ENCODE measurements at places on chromosomes 3 and 15.

DNA sequence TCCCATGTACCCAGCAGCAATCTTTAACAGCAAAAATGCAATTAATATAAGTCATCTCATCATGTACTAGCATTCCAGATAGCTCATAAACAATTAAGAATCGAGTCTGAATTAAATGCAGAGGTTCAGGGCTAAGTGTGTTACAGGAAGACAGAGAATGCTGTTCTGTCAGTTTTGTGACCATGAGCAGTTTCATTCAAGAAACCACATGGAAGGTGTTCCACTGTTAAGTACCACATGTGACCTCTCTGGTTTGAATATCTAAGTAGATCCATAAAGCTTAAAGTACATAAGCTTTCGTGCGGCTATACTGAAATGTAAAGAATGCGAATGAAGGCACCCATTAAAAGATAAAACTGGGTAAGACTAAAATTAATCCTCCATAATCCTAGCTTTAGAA lies 272.3 kb downstream of the IL5RA start:
- no peak for DNase-seq

DNA sequence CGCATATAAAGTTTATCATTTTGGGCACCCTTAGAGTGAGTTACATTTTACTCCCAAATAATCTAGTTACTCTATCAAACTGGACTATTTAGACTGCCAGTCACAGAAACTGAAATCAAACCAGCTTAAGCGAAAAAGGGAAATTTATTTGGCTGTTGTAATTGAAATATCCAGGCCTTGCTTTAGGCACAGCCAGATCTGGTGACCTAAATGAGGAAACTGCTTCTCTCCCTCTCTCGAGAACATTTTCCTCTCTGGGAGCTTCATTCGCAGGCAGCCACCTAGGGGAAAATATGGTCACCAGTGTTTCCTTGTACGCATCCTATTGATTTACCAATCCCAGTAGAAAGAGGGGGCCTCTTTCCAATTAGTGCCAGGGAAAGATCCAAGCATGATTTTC lies 175.3 kb upstream of the MITF start:
- DNase-seq = no peak

DNA sequence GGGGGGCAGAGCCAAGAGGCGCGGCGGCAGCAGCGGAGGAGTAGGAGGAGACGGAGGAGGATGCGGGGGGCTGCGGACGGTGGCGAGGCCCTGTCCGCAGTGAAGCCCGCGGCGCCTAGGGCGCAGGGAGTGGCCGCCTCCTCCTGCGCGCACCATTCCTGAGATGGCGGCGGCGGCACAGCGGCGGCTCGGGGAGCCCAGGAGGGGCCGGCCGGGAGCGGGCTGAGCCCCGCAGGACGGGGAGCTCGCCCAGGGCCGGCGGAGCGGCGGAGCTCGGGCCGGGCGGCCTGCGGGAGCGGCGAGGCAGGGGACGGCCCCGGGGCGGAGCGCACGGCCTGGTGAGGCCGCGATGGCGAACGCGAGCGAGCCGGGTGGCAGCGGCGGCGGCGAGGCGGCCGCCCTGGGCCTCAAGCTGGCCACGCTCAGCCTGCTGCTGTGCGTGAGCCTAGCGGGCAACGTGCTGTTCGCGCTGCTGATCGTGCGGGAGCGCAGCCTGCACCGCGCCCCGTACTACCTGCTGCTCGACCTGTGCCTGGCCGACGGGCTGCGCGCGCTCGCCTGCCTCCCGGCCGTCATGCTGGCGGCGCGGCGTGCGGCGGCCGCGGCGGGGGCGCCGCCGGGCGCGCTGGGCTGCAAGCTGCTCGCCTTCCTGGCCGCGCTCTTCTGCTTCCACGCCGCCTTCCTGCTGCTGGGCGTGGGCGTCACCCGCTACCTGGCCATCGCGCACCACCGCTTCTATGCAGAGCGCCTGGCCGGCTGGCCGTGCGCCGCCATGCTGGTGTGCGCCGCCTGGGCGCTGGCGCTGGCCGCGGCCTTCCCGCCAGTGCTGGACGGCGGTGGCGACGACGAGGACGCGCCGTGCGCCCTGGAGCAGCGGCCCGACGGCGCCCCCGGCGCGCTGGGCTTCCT lies at the start of gene GPR27:
GPR27 (plus strand) TSS at position 155 of the 909 bp plus-strand sequence; CDS start at position 350, 195 bp downstream.
- peak; percentile 29 for DNase-seq

DNA sequence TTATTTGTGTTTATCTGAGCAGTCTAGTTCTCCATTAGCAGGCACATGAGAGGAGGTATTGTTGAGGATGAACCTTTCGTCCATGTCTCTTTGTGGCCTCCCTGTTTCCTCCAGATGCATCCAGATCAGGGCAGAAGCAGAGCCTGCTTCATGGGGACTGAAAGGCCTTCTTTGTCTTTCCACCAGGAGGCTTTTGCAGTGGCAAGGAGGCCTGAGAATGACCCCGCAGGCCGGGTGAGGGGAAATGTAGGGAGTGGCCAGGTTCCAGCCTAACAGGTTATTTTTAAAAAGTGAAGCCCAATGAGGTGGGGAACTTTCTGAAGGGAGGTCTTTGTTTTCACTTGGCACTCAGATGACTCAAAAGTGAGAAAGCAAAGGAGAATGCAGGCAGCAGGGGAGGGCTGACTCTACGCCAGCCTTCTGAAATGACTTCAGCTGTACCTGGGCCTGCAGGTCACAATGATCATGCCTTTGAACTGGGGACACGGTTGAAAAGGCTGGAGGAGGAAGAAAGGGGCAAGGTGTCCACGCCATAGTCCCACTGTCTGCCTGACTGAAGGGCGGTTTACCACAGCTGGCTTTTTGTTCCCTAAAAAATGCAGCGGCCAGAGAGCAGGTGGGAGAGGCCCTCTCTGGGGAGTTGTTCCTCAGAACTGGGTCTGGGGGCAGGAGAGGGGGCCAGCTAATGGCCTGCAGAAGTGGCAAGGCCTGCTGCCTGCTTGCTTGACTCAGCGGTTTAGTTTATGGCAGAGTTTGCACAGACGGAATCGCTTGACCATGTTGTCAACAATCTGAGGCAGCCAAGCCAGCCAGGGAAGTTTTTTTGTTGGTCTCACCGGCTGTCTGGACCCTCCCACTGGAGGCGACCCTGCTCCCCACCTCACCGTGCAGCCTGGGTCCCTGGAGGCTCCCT lies 28.7 kb downstream of the CMTM7 start:
- peak; percentile 85 for DNase-seq

GRCh38 chr3:132843349-132843748 lies 121.1 kb upstream of the NPHP3 start:
- DNase-seq = no peak

DNA sequence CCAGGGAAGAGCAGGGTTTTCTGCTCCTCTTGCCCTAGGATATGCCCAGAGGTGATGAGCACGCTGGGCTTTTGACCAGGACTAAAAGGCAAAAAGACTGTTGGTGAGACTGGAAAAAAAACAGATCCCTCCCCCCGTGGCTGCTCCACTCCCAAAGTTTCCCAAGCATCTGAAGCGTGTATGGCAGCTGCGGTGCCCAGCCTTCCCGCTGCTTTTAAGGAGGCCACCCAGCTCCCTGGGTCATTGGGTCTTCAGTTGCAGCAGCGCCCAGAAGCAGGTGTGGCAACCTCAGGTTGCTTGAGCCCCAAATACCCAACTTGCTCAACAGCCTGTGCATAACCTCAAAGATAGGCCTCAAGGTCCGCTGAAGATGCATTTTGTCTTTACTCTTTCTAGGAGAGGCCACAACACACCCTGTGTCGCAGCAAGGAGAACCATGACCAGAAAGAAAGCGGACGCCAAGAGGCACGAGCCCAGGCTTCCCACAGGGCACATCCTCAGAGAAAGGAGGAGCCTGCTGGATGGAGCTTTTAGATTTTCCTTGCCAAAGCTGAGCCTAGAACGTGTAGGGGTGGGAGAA lies 2.0 kb downstream of the SRGAP3 start:
- no peak for DNase-seq

GRCh38 chr3:148840451-148840850 lies 12.8 kb downstream of the CPB1 start:
- DNase-seq = no peak

- peak; percentile 92 for DNase-seq
These were observed 273.6 kb downstream of the THRB start for GRCh38 chr3:24220859-24221657.

- peak; percentile 80 for DNase-seq
These were observed 572.2 kb downstream of the MECOM start for GRCh38 chr3:169091196-169091823.

GRCh38 chr3:94365006-94365405 lies 302.1 kb downstream of the NSUN3 start:
- no peak for DNase-seq

- no peak for DNase-seq
These were observed 105.3 kb upstream of the LINGO1 start for GRCh38 chr15:77738038-77738370.

DNA sequence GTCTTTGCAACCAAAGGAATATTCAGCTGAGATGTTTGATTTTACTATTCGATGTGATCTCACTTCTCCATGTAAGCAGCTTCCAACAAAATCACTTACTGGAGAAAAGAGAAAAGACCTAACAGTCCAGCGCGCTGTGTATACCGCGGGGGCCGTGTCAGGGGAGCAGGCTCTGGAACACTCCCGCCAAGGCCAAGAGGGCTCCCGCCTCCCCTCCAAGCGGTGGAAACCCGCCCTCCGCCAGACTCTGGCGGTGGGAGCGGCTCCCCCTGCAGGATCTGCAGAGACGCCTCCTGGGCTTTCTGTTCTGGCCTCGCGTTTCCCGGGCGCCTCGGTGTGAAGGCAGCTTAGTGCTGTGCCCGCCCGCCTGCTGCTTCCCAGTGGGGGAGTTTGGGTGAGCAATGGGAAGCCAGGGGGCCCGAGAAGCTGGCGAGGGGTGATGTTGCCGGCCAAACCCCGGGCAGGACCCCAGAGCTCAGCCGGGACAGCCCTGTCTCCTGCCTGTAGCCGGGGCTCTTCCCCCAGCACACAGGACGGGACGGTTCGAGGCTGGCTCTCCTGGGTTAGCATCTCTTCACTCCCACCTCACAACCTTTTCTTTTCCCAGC lies 36.3 kb downstream of the CHST14 start:
- peak; percentile 72 for DNase-seq

GRCh38 chr15:80580536-80581260 lies 114.4 kb upstream of the ABHD17C start:
- DNase-seq = no peak

DNA sequence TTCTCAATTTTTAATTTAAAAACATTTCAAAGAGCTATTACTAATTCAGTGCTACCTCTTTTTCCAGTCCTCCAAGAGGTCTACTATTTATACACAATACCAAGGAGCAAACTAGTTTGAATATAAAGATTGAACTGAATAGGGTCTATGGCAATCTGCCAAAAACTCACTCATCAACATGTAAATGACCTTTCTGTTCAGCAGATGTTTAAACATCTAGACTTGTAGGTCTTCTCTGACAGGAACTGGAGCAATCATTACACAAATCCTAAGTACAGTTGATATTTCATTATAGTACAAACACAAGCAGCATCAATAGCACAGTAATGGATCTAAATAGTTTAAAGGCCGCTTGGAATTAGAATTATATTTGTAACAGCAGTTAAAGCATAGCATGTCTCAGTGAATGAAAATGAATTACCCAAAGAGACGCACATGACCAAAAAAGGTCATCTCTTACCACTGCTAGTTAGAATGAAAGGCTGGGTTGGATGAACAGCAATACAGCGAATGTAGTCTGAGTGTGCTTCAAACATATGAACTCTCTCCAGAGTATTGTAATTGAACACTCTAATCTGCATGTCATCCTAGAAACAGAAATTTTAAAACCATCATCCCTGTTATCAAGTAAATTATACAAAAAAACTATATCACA lies 10.7 kb downstream of the COPB2 start:
- no peak for DNase-seq

GRCh38 chr15:70164910-70165715 lies 67.4 kb upstream of the TLE3 start:
- DNase-seq = no peak

- no peak for DNase-seq
These were observed 77.5 kb downstream of the CHSY1 start for GRCh38 chr15:101174152-101174920.

DNA sequence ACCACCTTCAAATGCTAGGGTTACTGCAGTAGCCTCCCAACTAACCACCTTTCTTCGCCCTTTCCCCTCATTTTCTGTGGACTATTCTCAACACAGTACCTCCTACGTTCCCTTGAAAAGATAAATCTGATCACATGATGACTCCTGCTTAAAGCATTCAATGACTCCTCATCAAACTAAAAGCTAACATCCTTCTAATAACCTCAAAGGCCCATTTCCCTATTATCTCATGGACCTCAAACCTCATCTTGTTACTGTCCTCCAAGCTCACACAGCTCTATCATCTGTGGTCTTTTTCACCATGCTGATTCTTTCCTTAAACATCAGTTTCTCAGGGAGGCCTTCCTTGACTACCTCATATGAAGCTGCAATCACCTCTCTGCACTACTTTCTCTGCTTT lies 29.6 kb downstream of the GADL1 start:
- DNase-seq = no peak

DNA sequence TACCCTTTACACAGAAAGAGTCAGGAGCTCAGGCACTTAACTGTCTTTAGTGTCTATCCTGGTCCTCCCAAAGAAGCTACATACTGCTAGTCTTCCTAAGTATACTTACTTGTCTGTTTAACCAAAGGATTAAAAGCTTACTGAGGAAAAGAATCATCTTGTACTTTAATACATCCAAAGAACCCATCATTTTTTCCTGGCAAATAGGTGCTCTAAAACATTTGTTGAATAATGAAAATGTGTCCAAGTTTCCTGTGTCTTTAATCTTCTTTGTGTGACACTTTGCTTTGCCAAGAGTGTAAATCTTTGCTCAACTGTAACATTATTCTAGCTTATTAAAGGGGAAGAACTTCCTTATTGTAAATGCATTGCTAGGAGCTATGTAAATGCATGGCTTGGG lies 519.2 kb downstream of the OTOL1 start:
- DNase-seq = no peak

DNA sequence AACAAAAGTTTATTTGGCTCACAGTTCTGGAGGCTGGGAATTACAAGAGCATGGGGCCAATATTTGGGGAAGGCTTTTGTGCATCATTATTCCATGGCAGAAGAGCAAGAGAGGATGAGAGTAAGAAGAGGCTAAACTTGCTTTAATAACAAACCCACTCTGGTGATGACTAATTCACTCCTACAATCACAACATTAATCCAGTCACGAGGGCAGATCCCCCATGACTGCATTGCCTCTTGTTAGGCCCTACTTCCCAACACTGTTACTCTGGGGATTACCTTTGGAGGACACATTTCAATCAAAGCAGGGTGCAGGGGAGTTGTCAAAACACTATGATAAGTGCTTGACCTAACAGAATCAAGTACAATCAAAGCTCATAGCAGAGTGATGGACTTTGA lies 181.7 kb downstream of the BBX start:
- peak; percentile 21 for DNase-seq

Data from fibroblast of lung (primary cell).